ENCODE measurements at places on chromosomes 5 and 9.

DNA sequence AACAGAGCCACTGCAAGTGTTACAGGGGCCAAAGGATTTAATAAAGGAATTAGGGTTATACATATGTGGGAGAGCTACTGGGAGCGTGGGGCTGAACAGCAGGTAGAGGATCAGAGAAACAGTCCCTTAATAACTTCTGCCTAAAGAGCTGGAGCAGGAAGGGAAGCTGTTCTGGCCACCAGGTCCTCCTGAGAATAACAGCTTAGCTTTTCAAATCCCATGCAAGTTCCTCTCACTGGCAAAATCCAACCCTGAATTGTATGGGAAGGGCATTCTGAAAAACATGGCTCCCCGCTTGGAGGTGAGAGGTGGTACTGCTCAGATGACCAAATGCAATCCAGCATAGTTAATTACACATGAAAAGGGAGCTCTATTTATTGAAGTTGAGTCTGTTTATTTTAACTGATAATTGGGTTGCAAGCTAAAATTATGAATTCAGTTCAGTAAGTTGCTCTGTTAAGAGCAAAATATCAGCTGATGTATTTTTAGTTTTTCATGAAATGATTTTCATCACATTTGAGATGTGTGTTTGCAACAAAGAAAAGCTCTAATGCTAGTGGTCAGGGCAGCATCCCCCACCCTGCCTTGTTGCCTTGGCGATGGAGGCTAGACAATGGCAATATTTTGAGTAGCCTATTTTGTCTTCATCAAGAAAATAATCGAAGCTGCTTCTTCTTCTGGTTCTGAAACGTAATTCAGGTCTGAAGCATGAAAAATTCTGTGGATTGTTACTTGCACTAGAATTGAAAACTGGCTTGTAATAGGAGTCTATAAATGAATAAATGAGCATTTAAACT lies 58.4 kb upstream of the SH3GL2 start:
- DNase-seq, result no peak

DNA sequence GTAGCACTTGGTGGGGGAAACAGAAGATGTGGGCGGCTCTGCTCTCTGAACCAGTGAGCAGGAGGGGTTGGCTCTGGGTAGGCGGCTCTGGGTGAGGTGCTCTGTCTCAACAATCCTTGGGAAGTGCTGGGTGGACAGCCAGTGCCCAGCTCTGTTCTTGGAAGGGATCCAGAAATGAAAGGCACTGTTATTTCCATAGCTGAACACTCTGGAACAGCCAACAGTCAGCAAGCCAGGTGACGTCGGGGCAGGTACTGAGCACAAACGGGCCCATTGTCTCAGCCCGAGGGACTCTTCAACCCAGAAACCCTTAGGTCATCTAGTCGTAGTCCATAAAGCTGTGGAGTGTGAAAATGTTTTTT lies 36.3 kb downstream of the OLFM1 start:
- no peak for DNase-seq

DNA sequence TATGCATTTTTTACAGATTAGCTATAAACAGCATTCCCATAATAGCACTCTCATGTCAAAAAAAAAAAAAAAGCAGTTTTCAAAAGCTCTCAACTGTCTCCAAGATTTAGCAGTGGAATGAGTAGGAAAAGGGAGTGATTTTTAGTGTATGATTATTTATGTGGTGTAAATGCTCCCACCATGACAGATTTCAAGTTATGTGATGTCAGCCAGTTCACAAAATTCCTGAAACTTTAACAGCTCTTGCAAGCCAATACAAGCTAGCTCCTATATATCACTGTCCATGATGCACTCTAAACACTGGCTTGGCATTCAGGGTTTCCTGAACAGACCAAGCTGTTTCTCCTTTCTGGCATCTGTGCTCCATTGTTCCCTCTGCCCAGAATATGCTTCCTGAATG lies 7.9 kb upstream of the ANKDD1B start:
- DNase-seq, result no peak

GRCh38 chr5:141338538-141339306 lies at the start of gene PCDHGA2:
Gene PCDHGA2 (plus strand): TSS chr5:141338760.
- no peak for DNase-seq

DNA sequence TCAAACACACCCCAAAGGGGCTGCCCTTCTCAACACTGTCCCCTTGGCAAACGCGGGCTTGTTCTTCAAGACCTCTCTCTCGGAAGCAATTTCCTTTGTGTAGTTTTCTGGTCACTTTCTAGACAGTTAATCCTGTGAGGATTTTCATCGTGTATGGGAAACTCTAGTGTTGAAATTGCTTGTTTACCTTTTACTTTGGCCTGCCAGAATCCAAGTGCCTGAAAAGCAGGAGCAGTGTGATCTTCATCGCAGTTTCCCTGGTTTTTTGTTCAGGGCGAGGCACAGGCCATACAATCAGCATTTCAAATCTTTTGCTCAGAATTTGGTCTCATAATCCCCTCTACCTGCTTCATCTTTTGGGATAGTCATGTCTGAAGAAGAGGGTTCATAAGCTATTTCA lies 115.7 kb upstream of the C9orf72 start:
- no peak for DNase-seq

DNA sequence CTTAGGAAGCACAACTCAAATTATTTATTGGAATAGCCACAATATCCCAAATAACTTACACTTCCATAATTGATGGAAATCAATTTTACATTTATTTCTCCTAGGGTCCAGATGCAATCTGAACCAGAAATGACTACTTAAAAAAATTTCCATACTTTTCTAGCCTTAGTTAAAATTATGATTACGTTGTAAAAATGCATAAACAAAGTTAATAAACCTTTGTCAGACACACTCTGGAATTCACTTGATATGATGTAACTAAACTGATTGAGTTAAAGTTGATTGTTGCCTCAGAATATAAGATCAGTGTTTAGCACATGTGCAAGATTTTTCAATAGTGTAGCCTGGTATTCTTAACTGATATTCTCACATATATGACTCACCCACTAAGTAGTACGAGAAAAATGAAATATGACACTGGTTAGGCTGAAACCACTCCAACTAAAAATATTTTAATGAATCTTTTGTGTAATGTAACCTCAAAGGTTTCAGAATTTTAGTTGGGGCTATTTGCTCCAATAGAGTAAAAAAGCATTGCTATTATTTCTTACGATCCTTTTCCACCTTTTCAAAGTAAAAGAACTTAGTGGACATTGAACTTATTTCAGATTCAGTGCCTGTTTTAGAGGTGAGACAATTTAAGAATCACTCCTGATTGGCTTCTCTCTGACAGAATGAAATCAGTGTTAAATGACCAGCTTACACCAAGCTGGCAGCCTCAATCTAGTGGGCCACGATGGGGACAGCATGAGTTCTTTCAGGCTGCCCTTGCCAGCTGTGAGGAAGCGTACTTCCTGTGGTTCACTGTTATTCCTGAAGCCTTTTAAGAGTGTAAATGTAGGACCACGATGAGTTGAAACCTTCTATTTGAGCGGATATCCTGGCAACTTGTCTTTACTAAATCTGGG lies 277.2 kb upstream of the CDH9 start:
- DNase-seq, result no peak
